Non-pigmented ciliary epithelial cell (primary cell): ENCODE measurements at places on chromosomes 3 and 15.

DNA sequence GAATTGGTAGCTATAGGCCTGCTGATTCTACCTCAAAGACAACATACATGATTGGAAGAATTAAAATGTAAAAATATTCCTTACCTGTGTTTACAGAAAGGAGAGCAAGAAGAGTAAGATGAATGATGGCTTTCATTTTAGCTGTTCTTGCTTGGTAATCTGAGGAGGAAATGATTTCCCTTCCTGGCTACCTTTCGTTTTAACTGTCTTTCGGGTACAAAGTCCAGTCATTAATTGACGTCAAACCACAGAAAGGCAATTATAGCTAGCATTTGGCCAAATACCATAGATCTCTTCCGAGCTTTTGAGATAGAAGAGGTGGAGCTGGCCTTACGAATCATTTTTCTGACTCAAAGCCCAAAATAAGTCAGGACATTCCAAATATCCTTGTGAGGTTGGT lies at the start of gene MUC13:
Gene MUC13 (minus strand): TSS at position 175 of the 400 bp plus-strand sequence. CDS start 39 bp downstream, at position 136.
- DNase-seq: no peak

DNA sequence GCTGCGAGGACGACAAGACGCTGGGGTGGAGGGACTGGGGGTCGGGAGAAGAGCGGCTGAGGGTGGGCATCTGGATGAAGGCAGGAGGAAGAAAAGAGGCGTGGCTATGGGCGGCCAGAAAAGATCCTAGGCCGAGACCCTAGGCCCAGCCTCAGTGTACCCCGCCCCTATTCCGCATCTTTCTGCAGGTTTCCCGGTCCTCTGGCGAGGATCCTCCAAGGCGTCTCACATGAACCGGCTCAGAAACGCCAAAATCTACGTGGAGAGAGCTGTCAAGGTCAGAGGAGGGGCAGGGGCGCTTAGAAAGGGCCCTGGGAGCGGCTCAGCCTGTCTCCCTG lies 340 bp downstream of the TTLL3 start:
- no peak for DNase-seq

DNA sequence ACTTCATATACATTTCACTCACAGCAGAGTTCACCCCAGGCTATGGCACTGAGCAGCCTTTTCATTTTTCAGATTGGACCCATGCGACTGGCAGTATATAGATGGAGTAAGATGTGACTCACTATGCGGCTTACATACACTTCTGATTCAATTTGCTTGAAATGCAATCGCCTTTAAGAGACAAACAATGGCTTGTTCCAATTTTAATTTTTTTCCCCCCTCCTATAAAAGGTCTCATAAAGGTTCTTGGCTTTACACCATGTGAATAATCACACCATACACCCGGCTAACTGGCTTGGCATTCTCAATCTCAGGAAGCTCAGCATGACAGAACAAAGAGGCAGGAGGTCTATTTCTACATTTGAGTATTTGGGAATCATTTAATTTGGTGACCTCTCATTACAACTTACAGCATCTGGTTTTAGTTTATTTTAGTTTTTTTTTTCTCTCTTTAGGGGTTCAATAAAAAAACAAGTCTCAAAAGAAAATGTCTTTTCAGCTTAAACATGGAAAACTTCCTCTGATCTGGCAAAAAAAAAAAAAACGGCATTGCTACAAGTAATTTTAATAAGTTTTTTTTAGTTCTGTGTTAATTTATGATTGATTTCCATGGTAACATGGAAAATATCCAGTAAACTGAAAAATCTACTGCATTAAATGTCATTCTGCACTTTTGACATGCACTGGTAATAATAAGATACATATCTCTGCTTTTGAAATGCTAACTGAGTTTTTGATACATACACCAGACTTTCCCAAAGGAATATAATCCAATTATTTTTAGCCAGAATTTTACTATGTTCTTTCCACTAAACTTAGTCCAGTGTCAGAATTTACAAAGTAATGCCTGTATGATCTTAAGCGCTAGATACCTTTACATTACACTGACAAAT lies 38.8 kb downstream of the GADL1 start:
- DNase-seq: no peak

DNA sequence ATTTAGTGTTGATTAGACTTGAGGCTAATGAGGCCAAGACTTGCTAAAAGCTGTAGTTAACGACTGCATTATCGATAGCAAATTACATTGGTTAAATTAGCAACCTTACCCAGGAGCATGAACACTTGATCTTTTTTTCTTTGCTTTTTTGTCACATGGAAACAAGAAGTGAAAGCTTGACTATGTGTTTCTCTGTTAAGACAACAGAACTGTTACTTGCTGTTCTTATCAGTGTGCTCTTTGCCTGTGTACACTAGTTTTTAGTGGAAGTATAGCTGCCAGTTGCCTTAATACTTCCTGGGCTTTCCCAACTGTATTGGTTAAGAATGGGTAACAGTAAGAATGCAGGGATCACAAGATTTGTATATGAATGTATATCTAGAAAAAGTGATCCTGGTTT lies 625.5 kb downstream of the NAALADL2 start:
- DNase-seq: no peak

DNA sequence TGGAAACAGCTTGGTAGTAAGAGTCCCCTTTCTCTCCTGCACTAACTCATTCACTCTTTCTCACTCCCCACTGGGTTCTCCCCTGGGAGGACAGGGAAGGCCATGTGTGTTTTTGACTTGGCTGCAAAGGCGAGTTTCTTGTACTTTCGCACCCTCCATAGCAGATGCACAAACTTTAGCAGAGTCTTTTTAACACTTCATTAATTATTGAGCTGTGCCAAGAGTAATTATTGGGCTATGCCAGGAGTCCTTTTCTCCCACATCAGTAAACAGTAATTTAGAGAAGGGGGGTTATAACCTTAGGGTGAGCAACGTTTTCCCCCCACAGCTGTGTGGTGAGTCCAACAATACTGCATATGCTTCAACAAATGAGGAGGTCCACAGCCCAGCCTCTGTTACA lies 224.4 kb upstream of the ATP11B start:
- DNase-seq: no peak

- DNase-seq: no peak
These were observed 33.4 kb upstream of the BNIP2 start for GRCh38 chr15:59722476-59722875.

GRCh38 chr3:46717447-46718231 lies at the start of gene PRSS50:
Gene PRSS50 (minus strand): TSS chr3:46717869. CDS start chr3:46717824, 45 bp downstream.
- DNase-seq: no peak

GRCh38 chr3:184156522-184156955 lies 1.4 kb downstream of the DVL3 start:
- DNase-seq: no peak

DNA sequence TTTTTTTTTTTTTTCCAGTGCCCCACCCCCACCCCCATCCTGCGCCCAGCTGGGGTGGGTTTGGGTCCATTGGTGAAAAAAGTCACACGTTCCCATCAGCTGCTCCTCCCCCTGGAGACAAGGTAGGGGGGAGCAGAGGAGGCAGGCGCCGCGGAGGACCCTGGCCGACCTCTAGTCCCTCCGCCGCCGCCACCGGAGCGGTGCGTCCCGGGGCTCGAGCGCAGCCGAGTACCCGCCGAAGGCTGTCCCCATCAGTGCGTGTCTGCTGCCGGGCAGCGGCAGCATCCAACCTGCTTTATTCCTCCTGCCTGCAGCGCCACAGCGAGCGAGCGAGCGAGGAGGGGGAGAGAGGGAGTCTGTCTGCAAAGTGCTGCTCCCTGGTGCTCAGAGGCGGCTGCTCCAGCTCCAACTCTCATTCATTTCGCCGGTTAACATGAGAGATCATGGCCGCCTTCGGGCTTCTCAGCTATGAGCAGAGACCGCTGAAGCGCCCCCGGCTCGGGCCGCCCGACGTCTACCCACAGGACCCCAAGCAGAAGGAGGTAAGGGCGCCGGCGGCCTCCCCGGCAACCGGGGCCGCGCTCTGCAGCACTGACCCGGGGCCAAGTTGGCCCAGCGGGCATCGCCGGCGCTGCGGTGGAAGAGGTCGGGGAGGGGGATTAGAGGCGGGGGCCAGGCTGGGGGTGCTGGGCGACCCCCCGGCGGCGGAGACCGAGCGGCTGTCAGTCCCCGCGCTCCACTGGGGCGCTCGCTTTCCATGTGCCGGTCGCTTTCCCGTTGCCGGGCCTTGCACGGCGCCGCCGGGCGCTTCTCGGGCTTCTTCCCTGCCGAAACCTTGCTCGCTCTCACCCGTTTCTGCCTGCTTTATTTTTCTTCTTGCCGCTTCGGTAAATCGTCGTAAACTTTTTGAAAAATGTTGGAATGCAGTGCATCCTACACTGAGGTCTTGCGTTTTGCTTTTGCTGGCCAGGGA lies 1.3 kb downstream of the MED12L start:
- DNase-seq: peak; percentile 65

- DNase-seq: no peak
These were observed 288.9 kb upstream of the DPH6 start for GRCh38 chr15:35834866-35835265.

GRCh38 chr3:189014526-189014925 lies 157.2 kb upstream of the TPRG1 start:
- no peak for DNase-seq
